G401 (cell line): ENCODE measurements at places on chromosomes 11 and 22.

DNA sequence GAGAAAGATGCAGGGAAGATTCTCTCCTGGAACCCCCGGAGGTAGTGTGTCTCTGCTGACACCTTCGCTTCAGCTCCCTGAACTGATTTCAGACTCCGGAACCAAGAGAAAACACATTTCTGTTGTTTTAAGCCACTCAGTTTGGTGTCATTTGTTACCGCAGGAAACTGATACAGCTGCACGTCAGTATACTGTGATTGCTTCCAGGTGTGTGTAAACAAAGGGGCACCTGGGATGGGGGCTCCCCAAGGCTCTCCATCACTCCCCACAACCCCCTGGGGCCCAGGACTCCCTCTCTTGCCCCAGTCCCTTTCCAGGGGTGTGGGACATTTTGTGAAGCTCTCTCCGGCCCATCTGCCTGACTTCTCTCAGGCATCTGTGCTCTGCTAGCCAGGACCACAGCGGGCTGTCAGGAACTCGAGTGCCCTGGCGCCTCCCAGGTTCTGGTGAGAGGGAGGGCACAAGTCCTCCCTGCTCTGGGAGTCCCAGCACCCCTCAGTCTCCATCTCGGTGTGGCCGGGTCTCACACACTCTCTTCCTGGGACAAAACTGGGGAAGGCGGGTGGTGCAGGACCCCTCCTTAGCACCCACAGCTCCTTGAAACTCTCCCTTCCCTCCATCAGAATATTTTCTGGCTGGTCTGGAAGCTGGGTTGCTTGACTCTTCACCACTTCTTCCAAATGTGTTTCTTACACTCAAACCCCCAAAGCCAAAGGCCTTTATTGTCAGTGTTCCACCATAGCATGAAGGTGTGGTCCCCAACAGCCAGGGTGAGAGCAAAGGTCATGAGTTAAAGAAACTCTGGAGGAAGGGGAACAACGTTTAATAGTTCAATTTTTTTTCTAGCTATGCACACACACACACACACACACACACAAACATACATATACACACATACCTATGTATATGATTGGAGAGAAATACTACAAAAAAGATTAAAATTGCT lies 35.0 kb upstream of the TSKU start:
- DNase-seq, result no peak

- DNase-seq, result no peak
Observed at GRCh38 chr11:7495882-7496551, 10.7 kb downstream of the OLFML1 start.

DNA sequence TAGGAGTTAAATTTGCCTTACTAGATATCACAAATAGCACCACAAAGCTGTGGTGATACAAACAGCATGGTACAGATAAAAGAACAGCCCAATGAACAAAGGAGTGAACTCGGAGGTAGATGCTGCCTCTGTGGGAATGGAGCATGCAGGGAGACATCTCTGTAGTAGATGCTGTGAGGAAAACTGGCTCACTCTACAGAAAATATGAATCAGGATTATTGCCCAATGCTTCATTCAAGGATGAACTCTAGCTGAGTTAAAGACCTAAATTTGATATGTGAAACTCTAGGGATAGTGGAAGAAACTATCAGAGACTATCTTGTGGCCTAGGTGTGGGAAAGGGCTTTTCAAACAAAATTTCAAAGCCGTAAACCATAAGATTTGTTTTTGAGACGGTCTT lies 15.3 kb upstream of the CAPN5 start:
- DNase-seq, result no peak

GRCh38 chr22:32352681-32353080 lies 5.0 kb upstream of the RFPL3 start:
- no peak for DNase-seq

GRCh38 chr11:112294688-112295340 lies 34.2 kb upstream of the PLET1 start:
- no peak for DNase-seq

DNA sequence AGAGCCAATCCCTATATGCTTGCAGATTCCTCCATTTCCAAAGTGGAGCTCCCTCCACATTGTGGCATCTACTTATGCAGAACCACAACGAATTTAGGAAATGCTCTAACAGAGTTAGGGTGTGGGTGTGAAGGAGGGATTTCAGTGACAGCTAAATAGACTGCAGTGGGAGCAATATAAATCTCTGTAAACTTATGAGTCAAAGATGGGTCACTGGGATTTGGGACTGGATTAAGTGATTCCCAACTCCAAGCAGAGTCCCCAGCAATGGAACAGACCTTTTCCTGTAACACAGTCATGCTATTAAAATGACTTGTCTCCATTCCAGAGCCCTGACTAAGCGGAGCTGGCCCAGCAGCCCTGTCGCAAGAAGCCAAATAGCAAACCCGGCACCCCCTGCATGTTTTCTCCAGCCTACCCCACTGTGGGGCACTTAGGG lies 36.6 kb downstream of the RPL27A start:
- peak; percentile 71 for DNase-seq

DNA sequence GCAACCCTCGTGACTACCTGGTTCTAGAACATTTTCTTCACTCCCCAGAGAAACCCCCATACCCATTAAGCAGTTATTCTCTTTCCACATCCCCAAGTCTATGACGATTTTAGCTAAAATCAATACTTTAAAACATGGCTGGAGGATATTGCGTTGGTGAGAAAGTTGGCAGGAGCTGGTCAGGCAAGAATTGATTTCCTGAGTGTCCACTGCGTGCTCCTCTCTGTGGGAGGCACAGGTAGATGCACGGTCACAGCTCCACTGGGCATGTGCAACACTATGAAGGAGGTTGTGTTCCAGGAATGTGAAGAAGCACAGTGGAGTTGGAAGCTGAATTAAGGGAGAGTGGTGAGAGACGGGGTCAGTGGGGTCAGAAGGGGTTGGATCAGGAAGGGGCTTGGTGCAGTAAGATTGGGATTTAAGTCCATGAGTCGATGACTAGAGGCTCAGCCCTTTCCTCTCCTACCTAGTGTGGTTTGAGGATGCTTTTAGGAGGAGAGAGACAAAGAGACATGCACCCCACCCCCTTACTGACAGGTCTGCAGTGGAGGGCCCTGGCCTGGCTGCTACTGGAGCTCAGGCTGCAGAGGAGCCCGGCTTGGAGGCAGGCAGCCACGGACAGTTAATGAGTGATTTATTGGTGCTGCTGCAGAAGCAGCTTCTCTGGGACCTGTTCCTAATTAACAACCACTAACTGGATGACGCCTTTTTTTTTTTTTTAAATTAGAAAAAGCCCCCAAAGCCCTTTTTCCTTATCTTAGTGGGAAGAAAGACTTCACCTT lies 395.6 kb downstream of the TENM4 start:
- DNase-seq, result peak; percentile 36

DNA sequence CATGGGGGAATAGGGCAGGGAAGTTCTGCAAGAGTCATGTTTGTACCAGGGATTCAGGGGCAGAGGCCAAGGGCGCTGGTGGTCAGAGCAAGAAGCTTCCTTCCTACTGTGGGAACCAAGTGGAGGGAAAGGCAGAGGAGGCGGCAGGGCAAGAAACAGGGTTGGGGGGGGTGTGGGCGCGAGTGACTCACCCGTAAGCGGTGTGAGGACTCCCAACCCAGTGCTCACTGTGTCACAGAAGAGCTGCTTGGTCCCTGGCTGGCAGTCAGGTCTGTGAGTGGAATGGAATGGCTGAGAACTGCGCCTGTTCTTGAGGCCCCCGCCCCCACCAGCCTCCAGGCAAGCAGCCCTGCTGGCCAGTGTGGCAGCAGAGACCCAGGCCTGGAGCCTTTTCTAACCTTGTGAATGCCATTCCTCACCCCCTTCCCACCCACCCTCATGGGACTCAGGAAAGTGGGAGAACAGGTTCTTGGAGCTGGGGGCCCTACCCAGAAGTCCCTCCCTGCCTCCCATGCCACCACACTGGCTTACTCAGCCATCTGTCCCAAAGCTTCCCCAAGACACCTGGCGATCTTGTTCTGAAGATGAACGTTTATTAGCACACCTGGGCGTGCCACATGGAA lies 4.7 kb downstream of the LRRC10B start:
- no peak for DNase-seq

GRCh38 chr11:60633645-60634044 lies 65.8 kb upstream of the MS4A8 start:
- no peak for DNase-seq

- no peak for DNase-seq
Observed at GRCh38 chr22:25357606-25358420, 138.4 kb downstream of the CRYBB2 start.

GRCh38 chr11:37532271-37532670 lies 934.2 kb upstream of the RAG2 start:
- DNase-seq, result no peak

DNA sequence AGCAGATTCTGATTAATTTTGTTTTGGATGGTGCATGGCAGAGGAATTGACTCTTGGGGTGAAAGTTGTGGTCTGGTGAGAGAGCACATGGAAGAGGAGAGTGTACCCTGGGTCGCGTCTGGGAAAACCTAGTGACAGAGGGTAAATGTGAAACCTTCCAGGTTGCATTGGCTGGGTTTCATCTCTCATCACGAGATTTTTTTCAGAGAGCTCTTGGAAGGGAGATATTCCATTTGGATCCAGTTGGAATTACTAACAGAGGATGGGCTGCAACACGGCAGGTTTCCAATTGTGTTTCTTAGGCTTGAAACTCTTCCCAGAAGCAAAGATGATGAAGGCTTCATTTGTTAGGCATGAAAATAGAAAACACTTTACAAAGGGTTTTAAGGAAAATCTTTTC lies 109.7 kb upstream of the MTMR2 start:
- DNase-seq, result peak; percentile 81
